M059J (cell line): ENCODE measurements at places on chromosomes 2 and 18.

GRCh38 chr2:5521461-5521860 is 170.7 kb upstream of the SOX11 start:
- DNase-seq = no peak

GRCh38 chr2:14039134-14039533 is 593.4 kb upstream of the LRATD1 start:
- DNase-seq = no peak

- DNase-seq = peak; percentile 72
These were observed 383.3 kb downstream of the MTX2 start for GRCh38 chr2:176652300-176653182.

DNA sequence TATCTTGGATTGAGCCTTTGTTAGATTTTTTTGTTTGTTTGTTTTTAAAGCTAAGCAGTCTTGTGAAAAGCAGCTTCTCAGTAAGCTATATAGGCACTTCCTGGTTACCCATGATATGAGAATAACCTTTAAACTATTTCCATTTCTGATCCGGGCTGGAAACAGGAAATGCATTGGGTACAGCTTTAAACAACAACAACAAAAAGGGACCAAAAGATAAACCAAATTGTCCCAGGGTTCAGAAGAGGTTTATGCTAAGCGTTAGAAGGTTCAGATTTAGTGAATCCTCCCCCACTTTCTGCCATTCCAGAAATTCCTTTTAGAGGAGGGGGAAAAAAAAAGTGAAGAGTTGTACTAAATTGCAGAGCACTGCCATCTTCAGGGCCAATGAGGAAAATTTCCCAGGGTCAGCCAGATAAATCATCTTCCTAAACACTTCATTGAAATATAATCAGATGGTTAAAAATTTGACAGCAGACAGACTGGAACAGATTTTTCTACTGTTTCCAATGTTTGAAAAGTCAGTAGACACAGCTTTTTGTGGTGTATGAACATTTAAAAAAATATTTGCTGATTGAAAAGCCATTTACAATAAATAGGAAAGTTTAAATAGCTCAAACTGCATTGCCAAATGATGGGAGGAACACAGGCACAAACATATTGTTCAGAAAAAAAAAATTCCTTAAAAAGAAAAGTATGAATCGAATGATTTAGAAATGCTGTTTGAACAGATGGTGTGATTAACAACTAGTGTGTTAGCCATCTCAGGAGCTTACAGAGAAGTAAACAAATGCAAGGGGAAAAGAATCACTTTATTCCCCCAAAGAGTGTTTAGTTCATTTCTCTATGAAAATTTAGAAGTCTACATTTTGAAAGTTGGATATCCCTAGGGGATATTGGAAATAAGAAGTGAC is 189.9 kb upstream of the TANK start:
- peak; percentile 80 for DNase-seq

- DNase-seq = no peak
These were observed 62.8 kb upstream of the RBM44 start for GRCh38 chr2:237735798-237736197.

DNA sequence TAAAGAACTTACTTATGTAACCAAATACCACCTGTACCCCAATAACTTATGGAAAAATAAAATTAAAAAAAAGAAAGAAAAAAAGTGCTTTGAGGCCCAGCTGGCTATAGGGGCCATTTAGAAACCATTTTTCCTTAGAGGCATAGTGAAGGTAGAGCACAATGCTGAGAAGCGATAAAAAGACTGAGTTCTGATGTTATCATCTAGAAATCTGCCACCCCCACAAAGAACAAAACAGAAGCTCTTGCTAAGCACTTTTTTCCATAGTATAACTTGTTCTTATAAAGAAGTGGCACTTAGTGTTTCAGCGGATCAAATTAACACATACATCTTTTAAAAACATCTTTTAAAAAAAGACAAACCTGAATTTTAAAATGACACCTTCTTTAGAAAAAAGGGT is 51.4 kb downstream of the ICOS start:
- DNase-seq = no peak

DNA sequence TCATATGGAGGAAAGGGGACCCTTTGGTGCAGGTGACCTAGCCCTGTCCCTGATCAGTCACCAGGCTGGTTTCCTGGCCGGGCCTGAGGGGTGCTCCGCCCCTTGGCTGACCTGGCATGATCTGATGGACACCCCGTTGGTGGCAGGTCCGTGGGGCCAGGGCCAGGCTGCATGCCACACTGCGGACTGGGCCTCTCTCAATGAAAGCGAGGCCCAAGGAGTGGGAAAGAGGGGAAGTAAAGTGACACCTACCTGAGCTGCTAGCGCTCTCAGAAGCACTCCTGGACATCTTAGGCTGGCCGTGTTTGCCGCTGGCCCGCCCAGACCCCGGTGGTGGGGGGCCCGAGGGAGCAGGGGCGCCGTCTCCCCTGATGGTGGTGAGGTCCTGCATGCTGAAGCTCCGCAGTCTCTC is 33.1 kb downstream of the MRPL35 start:
- no peak for DNase-seq

DNA sequence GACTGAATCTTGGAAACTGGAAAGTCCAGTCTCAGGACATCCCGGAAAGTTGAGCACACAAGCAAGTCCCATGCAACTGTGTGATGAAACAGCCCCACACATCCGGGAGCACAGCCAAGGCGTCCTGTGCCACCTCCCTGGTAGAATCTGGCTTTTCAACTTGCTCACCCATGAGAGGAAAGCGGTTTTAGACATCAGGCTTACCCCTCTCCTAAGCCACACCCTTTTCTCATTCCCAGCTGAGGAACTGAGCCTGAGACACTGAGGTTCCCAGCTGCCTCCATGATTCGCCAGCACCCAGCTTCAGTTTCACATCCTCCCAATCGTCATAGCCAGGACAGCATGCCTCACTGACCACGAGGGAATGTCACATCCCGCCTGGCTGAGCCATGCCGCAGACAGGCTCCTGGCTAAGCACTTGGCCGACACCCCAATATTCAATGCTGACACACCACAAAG is 60.3 kb downstream of the STEAP3 start:
- peak; percentile 97 for DNase-seq

DNA sequence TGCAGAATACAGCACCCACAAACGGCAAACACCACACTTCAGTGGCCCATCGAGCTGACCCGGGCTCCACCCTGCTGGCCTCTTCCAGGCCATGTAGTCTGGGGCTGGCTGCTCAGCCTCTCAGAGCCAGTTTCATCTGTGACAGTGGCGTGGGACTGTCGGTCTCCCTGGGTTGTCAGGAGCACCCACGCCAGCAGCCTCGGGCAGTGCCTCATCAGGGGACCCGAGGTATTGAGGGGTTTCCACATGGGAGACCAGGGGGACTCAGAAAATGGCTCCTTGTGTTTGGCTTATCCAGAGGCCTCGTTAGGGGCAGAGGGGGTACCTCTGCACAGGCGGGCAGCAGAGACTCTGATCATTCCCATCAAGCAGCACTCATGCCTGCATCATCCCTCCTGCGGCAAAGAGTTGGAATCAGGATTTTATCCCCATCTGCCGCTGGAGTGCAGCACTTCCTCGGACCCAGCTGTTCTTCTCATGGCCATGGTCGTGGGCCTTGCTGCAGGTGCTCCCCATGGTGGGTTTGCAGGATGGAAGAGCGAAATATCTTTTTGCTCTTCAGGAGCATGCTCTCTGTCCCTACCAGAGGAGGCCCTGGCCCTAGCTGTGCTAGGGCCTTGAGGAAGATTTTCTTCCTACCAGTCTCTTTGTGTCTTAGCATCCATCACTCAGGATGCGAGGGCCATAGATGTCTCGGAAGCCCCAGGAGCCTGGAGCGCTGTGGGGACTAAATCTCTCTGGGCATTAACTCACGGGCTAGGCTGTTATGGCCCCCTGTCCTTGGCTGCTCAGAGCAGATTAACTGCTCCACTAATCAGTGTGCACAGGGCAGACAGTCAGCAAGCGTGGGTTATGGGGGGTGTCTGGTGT is 100.8 kb downstream of the CLIP4 start:
- DNase-seq = no peak

DNA sequence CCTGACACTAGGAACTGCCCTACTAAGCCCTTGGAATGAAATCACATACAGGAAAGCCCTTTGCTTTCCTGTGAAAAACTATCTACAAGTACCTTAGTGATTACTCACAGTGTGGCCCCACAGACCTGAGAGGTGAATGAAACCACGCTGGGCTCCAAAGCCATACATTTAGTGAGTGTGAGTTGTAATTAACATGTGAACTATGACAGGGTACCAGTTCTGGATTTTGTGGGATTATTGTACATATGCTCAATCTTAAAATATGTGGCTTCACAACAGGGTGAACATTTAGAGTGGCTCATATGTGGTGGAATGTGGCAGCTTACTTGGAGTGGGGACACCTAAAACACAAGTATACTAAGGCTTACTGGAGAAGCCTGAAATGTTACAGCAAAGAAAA is 12.3 kb downstream of the KCTD1 start:
- peak; percentile 58 for DNase-seq
